Stimulated activated CD4-positive, alpha-beta T cell treated with anti-CD3 and anti-CD28 coated beads, Interleukin-15, amount 100 ng/mL, for 48 hours (primary cell): ENCODE measurements at places on chromosomes 1 and 21.

DNA sequence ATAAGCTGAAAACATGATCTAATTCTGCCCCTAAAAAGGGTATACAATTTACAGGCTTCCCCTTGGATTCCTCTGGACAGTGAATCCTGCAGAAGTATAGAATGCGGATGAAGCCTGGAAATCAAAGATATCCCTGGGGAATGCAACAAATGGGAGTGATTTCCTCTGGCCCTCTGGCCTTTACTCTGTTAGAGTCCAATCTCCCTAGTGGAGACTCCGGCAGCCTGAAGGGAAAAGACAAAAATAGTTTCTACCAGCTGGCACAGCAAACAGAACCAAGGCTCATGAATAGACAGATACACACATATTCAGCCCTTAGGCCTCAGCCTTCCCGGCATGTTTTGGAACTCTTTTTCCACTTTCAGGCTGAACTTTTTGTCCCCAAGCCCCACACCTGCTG, 3.9 kb upstream of the LRRC52 start:
- no peak for DNase-seq

DNA sequence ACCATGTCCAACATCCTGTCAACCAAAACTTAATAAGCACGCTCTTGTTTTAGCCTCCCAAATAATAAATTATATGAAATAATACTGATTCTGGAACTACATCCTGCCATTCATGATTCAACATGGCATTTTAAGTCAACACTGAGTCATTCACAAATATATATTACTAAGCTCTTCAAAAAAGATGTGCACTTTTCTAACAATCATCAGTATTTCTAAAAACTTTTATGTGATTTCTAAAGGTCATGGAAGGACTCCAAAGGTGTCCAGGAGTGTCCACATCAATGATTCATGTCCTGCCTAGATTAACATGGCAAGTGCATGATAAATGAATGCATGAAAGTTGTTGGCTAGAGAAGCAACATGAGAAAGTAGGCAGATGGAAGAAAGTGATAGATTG, 51.6 kb downstream of the NEGR1 start:
- no peak for DNase-seq

DNA sequence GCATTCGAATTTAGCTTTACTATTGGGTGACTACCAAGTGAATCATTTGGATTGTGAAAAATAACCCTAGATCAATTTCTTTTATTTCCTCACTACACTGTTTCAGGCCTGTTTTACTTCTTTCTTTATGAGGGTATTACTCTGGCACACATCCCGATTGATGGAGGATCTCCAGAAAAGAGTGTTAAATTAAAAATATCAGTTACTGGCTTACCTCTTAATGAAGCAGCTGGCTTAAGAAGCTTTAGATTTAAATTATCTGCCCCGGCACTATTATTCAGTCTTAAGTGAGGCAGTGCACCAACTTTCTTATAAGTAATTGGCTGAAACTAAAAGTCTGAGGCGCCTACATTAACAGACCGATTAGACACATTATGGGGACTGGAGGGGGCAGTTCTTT, 1097.4 kb downstream of the TTLL7 start:
- DNase-seq: no peak

DNA sequence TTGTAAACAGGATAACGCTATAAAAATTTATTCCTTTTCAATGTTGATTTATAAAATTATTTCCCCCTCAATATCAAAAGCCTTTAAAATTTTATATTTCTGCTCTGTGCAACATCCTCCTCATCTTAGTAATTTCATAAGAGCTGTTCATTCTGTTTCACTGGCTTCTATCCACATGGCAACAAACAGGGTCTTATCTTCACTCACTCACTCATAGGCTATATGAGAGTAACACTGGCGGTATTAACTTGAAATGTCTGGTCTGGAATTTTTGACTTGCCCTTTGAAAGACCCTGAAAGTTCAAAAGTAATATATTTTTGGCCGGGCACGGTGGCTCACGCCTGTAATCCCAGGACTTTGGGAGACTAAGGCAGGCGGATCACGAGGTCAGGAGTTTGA, 77.4 kb upstream of the KRTAP11-1 start:
- DNase-seq: no peak

DNA sequence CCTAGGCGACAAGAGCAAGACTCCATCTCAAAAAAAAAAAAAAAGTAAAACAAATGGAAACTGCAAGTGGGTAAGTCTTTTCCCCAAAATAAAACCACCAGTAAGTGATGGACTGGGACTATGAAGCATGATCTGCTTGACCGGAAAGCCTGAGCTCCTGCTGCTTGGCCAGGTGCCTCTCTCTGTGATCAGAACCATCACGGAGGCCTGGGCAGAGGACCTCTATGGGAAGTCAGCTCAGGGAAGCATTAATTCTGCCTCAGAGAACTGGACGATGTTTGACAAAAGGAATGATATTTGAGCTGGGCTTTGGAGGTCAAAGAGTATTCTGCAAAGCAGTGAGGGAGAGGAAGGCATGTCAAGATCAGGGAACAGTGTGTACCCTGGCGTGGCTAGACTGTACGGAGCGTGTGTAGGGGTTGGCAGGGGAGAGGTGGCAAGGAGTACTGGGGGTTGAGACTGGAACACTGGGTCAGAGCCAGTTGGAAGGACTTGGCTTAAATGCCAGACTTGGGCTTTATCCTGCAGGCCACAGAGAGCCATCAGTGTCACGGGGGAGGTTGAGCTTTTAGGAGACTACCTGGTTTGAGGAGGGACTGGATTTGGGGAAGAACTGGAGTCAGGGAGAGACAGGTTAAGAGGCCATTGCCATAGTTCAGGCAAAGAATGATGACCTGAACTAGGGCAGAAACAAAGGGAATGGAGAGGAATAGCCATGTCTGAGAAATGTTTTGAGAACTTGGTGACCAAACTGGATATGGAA, 16.4 kb downstream of the ATP1A2 start:
- DNase-seq: no peak

DNA sequence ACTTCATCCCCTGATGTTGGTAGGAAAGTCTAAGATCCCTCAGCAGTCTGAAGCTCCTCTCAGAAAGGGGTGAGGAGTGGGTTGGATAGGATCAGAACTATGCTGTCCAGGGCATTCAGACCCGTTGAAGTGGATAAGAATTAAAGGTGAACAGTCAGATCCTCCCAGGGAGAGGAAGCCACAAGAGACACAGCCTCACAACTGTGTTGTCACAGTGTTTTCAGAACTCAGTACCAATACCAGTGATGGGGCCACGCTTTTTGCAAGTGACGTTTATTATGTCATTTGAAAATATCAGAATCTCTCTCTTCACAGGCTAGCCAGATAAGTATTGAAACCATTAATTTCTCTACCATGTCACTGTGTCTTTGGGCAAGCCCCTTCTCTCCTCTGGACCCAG, 15.4 kb upstream of the EPS15 start:
- DNase-seq: no peak

GRCh38 chr1:181097242-181097641, 8.7 kb downstream of the IER5 start:
- DNase-seq: no peak

DNA sequence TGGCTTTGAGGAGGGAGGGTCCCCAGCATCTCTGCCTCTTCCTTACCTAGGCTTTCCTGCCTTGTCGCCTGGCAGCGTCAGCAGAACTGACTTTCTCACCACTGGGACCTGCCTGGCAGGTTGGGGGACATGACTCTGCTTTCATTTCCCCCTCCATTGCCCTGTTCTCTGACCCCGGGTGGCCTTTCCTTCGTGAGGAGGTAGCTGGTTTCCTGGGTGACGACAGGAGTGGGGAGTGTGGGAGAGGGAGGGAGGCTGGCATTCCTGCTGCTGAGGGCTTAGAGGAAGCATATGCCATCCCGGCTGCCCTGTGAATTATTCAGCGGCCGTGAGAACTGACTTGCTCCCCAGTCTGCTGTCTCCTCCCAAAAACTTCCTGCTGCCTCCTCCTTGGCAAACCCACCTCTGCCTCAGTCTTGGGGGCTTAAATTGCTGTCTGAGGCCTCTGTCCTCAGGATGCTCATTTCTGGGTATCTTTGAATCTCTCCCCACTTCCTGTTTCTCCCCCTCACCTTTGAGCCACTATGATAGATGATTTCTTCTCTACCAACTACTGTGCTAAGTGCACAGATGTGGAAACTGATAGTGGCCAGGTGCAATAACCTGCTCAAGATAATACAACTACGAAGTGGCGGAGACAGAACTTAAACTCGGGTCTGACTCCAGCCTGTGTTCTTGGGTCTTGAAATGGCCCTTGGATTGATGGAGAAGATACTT, 182.0 kb upstream of the CSF3R start:
- no peak for DNase-seq

DNA sequence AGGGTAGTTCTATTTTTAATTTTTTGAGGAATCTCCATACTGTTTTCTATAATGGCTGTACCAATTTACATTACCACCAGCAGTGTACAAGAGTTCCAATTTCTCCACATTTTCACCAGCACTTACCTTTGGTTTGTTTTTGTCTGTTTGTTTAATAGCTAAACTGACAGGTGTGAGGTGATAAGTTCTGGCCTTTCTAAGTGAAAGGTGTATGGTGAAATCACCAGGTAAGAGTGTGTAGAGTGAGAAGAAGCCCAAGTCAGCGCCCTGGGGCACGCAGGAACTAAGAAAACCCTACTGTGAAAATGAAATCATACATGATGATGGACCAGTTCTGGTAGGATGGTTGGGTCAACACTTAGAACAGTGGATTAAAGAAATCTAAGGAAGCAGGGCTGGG, 34.5 kb downstream of the BTG3 start:
- no peak for DNase-seq

DNA sequence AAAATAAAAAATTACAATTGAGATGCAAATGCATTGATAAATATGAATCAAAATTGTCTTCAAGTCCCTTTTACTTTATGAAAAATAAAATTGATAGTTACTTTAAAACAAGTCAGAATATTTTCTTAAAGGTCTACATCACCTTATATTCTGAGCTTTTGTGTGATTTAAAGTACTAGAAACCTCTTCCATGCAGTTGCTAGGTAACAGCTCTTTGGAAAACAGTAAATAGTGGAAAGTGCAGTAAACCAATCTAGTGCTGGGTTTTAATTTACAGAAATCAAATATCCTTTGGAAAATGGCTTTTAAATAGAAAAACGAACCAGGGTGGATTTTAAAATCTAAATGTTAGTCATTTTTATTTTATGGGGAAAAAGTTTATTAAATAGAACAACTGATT, 227.9 kb downstream of the KCNT2 start:
- DNase-seq: no peak

DNA sequence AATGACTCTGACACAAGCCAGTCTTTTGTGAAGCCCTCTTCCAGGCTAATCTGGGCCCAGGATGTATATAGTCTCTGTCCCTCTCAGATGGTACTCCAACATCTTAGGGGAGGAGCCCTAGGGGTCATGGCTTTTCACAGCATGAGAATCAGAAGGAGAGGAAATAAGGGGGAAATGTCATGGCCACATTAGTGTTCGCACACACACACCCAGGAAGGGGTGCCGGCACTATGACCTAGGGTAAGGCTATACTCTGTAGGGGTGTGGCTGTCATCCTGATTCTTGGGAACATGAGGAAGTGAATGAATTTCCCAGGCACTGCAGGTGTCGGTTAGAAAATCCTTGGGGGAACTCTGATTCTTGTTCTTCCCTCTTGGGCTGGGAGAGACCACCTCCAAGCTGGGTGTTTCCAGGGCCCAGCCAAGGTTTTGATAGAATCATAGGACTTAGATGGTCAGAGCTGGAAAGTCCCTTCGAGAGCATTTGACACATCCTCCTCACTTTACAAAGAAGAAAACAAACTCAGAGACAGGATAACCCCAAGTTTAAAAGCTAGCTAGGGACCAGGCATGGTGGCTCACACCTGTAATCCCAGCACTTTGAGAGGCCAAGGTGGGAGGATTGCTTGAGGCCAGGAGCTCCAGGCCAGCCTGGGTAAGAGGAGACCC, 22.0 kb downstream of the GFI1 start:
- no peak for DNase-seq

DNA sequence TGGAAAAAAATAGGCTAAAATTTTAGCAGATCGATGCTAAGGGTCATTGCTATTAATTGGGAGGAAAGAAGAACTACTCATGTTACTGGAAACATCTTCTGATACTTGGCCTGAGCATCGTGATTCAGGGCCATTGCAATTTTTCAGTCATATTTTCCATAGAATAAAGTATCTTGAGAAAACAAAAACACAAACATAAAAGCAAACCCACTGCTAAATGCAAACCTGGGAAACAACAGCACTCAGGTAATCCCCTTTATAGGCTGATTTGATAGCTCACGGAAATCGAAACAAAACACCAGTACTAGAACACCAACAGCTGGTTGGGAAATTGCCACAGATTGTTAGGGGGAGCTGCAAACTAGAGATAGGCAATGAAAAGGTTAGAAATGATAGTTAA, 172.9 kb upstream of the ESRRG start:
- DNase-seq: no peak

- peak; percentile 64 for DNase-seq
Observed at GRCh38 chr1:44594871-44595735, 79.2 kb downstream of the TMEM53 start.

DNA sequence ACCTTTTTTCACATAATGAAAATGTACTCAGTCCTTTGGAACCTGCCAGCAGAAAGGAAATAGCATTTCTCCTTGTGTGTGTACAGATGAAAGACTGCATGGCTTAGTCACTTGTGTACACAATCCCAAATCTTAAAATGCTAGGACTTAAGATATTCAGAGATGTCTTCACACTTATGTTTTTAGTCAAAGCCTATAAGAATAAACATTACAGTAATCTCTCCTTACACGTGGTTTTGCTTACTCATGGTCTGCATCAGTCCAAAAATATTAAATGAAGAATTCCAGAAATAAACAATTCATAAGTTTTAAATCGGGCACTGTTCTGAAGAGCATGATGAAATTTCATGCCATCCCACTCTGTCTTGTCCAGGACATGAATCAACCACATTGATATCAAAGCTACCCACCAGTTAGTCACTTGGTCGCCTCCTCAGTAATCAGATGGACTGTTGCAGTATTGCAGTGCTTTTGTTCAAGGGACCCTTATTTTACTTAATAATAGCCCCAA, 75.7 kb upstream of the RRP15 start:
- DNase-seq: no peak

DNA sequence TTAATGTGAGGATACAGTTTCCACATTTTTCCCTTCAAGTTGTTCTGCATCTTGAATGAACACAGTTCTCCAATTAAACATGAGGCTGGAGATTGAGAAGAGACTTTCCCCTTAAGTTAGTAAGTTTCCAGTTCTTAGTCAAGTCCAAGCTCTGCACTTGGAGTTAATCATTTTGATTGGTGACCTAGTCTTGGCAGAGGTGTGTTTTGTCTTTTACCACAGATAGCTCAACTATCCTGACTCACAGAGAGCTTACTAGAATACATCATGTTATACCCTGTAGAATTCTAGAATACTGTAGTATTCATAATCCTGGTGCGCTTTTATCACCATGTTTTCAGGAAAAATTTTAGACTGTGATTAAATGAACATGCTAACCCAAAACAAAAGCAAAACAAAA, 129.2 kb downstream of the CYYR1 start:
- DNase-seq: no peak

DNA sequence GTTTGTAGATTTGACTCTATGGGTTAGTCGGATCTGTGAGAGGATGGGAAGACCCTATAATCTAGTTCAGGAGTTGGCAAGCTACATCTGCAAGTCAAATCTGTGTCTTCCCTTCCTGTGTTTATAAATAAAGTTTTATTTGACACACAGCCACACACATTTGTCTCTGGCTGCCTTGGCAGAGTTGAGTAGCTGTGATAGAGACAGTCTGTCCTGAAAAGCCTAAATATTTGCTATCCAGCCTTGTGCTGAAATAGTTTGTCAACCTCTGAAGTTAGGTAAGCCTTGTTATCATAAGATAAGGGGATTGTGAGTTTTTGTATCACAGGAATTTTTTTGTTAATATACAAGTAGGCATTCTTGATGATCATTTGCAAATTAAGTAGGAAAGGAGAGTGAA, 136.8 kb downstream of the NOS1AP start:
- no peak for DNase-seq

- DNase-seq: no peak
Observed at GRCh38 chr1:108531444-108531843, 28.5 kb upstream of the EEIG2 start.
